ENCODE measurements at places on chromosomes 2 and 18.

- no peak for DNase-seq
Measured at GRCh38 chr2:218962859-218963492, 3.5 kb downstream of the CDK5R2 start.

DNA sequence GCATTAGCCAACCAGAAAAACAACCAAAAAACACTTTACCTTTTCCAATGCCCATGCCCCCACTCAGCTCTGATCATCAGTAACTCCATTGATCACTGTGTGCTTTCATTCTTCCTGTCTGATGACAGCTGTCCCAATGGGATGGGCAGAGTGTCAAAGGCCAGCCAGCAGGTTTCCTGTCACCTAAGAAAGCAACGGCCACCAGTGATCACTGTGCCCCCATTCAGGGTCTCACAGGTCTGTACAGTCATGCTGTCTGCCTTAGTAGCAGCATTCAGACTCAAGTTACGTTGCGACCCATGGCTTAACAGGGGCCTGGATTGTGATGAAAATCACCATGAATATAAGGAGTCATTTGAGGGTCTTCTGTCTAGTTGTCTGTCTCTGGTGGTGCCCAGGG is 184.5 kb downstream of the MGAT5 start:
- no peak for DNase-seq

GRCh38 chr18:79515944-79516351 is 120.2 kb downstream of the NFATC1 start:
- no peak for DNase-seq

- no peak for DNase-seq
Measured at GRCh38 chr18:78587626-78588600, 391.7 kb upstream of the SALL3 start.

- no peak for DNase-seq
Measured at GRCh38 chr2:237219826-237220225, 134.1 kb downstream of the COPS8 start.

DNA sequence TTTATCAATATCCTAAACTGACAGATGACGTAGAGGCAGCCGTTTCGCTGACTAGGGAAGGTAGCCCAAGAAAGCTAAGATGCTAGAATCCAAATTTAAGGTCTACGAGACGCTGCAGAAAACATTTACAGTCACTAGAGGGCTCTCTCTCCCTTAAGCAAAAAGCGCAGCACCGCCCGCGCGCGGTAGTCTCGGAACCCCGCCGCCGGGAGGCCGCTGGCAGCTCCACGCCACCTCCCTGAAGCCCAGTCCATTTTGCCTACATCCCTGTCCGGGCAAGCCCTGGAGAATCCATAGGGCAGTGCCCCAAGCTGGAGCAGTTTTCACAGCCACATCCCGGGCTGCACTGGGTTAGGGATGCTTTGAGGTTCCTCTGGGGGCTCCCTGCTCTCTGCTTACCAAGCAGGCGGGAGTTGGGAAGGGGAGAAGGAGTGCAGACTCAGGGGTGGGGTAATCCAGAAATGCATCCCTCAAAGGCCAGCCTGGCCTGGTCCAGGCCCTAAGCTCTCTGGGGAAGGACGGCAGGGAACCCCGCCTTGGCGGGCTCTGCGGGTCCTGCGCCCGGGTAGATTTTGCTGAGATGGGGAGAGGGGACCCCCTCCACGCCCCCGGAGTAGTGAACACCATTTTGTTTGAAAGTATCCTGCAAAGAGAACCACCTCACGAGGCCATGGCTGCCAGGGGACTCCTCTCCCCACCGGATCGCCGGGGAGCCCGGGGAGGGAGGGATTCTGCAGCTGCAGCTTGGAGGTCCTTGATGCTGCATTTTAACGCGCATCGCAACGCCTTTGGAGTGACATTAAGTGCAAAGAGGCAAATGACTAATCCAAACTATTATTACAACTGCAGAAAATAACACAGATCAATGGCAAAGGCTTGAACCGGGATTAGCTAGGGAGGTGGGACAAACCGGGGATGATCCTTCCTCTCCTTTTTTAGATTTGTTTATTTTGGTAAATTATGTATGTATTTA is 1.3 kb upstream of the DPYSL5 start:
- DNase-seq = no peak

DNA sequence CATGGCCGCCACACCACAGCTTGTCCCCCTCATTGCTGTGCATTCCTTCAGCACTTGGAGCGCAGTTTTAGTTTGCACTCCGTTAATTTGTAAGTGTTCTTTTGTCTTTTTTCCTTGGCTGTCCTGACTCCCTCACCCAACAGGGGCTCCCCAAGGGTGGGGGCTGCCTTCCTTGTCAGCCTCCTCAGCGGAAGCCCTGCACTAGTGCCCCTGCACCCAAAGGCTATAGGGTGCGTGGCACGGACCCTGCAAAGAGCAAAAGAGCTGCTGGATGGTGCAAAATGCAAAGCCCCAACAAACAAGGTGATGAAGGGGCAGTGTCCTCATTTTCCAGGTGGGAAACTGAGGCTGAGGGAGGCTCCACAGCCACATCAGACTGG is 46.8 kb downstream of the EMX1 start:
- no peak for DNase-seq

GRCh38 chr2:97730245-97730644 is 16.9 kb downstream of the ZAP70 start:
- no peak for DNase-seq

- DNase-seq = no peak
Measured at GRCh38 chr2:203574824-203575223, 39.7 kb upstream of the RAPH1 start.

DNA sequence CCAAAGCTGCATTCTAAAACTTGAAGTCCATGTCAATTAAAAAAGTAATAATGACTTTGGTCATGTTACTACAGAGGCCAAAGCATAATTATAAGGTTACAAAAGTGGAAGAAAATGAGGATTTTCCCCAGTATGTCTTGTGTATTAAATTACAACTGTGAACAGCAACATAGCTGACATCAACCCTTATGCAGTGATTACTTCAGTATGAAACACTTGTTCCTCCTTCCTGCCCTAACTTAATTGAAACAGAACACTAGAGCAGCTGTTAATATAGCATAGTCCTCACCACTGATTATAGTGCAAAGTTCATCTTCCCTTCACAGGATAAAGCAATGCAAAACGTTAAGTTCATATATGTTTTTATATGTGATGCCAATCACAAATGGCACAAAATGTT is 29.9 kb downstream of the EPB41L3 start:
- no peak for DNase-seq

DNA sequence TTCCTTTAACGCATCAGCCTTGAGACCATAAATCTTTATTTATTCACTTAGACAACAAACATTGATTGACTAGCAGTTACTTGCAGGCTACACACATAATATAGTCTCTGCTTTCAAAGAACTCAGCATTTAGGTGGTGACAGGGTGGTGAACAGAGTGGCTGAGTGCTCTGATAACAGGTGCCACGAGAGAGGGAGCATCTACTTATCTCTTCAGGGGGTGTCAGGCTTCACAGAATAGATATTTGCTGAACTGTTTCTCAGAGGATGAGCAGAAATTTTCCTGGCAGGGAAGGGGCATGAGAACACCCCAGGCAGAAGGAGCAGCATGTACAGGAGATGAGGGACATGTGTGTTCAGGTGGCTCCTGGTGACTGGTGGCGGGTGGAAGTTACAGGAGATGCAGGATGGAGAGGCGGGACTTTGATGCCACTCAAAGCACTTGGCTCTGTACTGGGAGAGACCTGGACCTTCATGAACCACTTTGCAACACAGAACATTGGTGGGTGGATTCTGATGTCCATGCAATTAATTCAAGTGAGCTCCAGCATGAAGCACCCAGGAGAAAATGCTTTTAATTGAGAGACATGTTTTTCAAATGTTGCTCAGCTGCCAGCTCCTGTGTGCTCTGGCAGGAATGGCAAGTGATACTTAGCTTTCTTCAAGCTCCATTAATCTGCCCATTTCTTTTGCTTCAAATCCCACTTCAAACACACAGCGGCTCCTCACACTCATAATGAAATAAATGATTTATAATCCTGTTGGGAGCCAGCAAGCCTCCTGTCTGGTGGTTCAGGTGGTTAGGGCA is 248.9 kb downstream of the MYCN start:
- no peak for DNase-seq

GRCh38 chr2:96345438-96345837 is 9.9 kb downstream of the NCAPH start:
- DNase-seq = no peak

- DNase-seq = no peak
Measured at GRCh38 chr2:17827785-17828184, 11.5 kb downstream of the MSGN1 start.

GRCh38 chr18:4284528-4284927 is 170.6 kb downstream of the DLGAP1 start:
- no peak for DNase-seq

- DNase-seq = no peak
Measured at GRCh38 chr18:50472941-50473340, 86.9 kb upstream of the MAPK4 start.

DNA sequence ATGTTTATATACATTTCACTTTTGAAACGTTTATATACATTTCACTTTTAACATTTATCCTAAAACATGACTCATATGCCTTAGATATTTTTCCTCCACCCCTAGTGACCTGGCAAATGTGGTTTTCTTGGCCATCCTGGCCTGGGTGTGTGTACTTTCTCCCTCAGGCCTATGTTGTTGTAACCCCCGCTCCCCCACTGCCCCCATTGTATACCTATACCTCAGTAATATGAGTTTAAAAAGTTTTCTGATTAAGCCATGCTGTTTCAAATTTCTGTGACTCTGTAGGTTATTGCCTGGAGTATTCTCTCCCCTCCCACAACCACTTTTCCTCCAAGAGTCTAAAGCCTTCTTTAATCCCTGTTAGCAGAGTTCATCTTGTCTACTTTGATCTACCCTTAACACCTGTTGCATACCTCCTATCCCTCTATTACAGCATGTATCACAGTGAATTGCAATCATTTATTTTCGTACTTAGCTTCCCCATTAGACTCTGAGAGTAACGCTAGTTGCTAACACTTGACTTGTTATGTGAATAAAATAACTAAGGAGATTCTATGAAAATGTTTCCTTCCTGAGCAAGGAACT is 67.9 kb downstream of the LCLAT1 start:
- no peak for DNase-seq

Data from activated CD8-positive, alpha-beta memory T cell treated with anti-CD3 and anti-CD28 coated beads for 1 hour (primary cell).